Lung (tissue), 17 donors: ENCODE measurements at places on chromosomes 16 and 17.

DNA sequence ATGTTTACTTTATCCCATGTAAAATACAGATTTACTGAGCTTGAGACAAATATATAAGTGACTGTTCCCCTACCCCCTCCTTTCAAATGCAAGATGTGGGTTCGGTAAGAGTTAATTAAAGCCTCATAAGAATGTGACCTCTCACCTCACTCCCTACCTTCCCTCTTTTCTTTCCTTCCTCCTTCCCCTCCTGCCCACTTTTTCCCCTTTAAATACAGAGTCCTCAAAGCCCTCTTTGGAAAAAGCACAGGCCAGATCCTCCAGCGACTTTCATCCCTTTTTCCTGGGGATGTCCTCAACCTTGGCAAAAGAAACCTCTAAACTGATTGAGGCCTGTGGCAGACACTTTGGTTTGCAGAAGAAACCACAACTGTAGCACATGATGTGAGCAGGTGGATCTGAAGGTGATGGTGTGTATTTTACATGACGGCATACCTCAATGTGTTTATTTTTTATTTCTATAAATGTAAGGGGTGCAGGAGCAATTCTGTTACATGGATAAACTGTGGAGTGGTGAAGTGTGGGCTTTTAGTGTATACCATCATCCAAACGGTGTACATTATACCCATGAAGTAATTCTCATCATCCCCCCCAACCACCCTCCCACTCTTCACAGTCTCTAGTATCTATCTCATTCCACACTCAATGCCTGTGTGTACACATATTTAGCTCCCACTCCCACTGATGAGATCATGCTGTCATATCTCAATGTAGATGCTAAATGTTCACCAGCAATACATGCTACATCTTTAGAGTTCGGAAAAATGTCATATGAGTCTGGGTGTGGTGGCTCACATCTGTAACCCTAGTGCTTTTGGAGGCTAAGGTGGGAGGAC lies 77.7 kb downstream of the XYLT1 start:
- no peak for DNase-seq

DNA sequence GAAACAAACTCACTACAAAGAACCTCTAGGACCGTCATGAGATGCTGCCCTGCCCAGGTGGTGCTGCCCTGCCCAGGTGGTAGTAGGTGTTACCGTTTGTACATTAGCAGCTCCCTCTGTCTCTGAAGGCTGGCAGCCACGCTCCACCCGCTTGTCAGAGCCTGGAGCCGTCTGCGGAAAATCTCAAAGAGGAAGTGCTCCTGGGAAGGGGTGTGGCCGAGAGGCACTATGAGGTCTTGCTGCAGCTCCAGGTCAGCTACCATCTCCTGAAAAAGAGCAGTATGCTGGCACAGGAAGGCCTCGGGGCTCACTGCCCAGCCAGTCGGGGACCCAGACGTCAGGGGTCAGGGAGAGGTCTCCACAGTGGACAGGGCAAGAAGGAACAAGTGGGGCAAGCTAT lies 28.3 kb downstream of the ZNF276 start:
- no peak for DNase-seq

GRCh38 chr16:67468731-67469130 lies 12.2 kb downstream of the ATP6V0D1 start:
- no peak for DNase-seq

DNA sequence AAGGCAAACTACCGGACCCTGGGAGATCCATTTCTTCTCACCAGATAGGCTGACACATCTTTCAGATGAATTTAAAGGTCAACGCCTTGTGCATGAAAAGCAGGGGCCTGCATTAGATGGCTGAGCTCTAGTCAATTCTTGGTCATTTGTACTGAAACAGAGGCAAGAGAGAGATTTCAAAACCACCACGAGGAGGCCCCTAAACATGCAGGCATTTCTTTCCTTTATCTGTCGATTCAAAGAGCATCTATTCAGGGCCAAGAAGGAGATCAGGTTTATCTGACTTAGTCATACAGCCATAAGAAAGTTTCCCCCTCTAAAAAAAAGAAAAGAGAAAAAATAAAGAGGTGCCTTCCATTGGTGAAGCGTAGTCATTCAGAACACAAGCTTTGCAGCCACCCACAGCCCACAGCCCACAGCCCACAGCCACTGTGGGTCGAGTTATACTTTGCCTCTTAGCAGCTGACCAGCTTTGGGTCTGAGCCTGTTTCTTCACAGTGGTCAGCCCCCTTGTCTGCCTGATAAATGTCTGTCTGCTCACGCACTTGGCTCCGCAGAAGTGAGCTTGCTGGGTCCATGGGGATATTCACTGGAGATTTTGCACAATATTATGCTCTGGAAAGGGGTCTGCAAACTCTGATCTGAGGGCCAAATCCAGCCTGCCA lies 207.5 kb downstream of the CDH13 start:
- DNase-seq = no peak

DNA sequence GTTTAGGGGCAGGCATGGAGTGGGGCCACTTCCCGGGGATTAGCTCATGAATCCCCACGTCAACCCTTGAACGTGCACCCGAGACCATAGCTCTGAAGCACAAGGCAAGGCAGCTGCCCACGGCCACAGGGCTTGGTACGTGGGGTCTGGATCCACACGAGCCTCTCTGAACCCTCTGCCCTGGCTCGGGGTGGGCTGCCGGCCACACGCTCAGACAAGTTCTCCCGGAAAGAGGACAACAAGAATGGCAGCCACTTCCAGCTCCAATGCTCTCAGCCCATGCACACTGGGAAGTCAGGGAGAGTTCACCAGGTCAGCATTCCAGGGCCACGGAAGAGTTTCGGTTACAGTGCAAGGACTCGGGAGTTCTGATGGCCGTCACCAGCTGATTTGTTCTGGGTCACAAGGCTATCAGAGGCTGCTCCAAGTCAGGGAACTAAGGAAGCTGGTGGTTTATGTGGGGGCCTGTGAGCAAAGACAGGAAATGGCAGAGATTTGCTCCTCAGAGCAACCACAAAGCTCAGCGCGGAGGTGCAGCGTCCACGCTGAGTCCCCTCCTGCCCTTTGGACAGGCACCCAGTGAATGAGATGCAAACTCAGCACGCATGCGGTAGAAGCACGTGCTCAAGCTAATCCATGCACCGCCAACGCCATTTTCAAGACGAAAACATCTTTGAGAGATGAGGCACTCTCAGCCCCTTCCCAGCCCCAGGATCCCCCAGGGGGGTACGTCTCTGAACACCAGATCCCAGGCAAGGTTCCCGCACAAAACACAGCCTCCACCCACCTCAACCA lies 356.4 kb downstream of the FOXL1 start:
- no peak for DNase-seq
